ENCODE measurements at places on chromosomes 5 and 9. TPM values are rescaled to one million over a fixed set of nuclear protein-coding genes. Genes with fewer than 3 reads are reported as not detected.

DNA sequence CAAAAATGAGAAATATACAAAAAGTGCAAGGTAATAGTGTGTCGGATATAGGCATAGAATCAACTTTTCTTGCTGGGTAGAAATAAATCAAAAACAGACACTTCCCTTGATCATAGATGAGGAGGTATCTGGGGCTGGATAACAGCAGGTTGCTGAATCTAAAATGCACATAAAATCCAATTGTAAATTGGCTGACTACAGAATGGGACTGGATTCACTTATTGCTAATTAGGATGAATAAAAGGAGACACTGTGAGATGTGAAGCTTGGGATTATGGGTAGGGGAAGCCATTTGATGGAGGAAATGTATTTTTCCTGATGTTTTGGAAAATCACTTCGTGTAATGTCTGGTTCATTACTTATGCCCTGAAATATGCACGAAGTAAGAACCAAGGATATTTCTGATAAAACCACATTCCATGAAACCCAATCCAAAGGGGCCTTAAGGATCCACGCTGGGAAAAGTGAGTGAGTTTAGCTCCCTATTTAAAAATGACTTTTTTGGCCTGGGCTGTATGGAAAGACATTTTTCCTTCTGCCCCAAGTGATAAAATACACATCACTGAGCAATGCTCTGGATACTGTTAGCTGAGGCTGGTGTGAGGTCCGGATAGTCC, 136.1 kb downstream of the MARCHF11 start:
- no peak for DNase-seq
- no peak overlapping the region for H3K27ac ChIP-seq
- no peak overlapping the region for H3K4me3 ChIP-seq
- no peaks in the 10 kb centered on the region for H3K4me1 ChIP-seq
- H3K27me3 ChIP-seq: no peaks in the 10 kb centered on the region
- no peaks in the 10 kb centered on the region for H3K36me3 ChIP-seq

GRCh38 chr9:127004946-127005769, 90.6 kb downstream of the RALGPS1 start:
- DNase-seq: peak; percentile 79
- H3K36me3 ChIP-seq: no peaks in the 10 kb centered on the region
- no peak overlapping the region for H3K4me3 ChIP-seq
- peaks cover 31% of the 10 kb centered on the region for H3K4me1 ChIP-seq

- H3K4me3 ChIP-seq: no peak overlapping the region
- H3K36me3 ChIP-seq: no peaks in the 10 kb centered on the region
- no peak for DNase-seq
Observed at GRCh38 chr9:136303066-136303824, 649 bp downstream of the CCDC187 start.

DNA sequence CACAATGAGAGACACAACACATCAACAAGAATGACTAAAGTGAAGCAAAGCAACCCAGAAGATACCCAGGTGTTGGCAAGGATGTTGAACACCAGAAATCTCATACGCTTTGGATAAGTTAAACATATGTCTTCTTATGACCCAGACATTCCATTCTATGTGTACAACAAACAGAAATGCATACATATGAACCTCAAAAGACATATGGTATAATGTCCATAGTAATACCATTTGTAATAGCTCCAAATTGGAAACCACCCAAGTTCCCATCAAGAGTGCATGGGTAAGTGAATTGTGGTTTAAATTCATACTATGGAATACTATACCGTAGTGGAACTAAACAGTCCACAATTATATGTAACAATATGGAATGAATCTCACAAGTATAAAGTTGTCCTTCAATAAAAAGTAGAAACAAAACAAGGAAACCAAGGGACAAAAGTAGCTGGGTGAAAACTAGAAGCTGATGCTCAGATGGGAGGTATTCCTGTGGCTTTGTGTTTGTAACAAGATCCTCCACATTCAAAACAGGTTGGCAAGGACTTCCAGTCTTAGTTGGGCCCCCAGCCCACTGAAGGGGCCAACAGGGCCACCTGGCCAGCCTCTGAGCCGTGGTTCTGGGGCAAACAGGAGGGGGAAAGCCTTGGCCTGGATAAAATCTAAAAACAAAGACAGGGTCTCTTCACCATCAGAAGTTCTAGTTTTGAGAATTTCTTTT, 171.8 kb upstream of the PITX1 start:
- H3K4me1 ChIP-seq: no peaks in the 10 kb centered on the region
- peaks cover 3% of the 10 kb centered on the region for H3K36me3 ChIP-seq
- H3K4me3 ChIP-seq: no peak overlapping the region

DNA sequence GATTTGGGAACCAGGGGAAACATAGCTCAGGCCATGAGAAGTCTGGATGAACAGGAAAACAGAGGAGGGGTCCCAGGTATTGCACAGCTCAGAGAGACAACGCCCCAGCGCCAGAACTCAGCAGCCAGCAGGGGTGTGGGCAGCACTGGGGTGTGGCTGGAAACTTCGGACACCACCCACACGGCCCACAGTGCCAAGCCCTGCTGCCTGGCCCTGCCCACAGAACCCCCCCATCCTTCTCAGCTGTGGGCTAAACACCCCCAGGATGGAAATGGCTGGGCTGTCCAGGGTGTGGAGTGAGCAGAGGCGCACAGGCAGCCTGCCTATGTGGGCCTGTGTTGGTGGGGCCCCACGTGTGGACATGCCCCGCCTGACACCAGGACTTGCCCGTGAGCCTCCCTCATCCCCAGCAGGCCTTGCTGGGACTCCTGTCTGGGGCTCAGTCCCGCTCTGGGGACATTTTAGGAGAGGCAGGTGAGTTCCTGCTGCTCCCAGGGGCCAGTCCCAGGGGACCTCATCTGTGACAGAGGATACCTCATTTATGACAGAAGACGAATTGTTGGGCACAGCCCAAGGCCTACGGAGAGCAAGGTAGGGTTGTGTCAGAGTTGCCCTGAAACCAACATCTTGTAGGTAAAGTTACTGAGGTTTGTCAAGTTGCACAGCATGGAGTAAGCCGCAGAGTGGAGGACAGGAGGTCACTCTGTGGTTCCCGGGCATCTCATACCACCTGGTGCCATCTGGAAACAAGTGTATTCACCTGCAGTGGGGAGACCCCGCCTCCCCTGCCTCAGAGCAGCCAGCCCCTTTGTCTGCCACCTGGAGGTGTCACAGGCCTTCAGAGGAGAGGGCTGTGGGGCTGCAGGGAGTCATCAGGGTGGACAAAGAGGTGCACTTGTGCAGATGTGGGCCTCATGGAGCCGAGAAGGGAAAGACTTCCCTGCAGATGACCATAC, 183.2 kb downstream of the AUH start:
- H3K4me3 ChIP-seq: peak overlapping the region; percentile 40
- no peaks in the 10 kb centered on the region for H3K27me3 ChIP-seq
- peak overlapping the region; percentile 92 for H3K27ac ChIP-seq
- peaks cover 58% of the 10 kb centered on the region for H3K4me1 ChIP-seq
- peak; percentile 16 for DNase-seq

- peaks cover 64% of the 10 kb centered on the region for H3K4me1 ChIP-seq
- DNase-seq: peak; percentile 91
- peaks cover 63% of the 10 kb centered on the region for H3K36me3 ChIP-seq
- H3K4me3 ChIP-seq: peak overlapping the region; percentile 29
- peaks cover 36% of the 10 kb centered on the region for H3K27me3 ChIP-seq
Observed at GRCh38 chr9:126985870-126986498, 71.4 kb downstream of the RALGPS1 start.

- H3K4me3 ChIP-seq: peak within 1 kb of the TSS; percentile 96
- H3K36me3 ChIP-seq: peaks cover 59% of the 10 kb centered on the region
- peak within 1 kb of the TSS; percentile 92 for H3K27ac ChIP-seq
- peak; percentile 95 for DNase-seq
- no peaks in the 10 kb centered on the region for H3K27me3 ChIP-seq
- H3K4me1 ChIP-seq: peaks cover 71% of the 10 kb centered on the region
Observed at GRCh38 chr9:33024966-33025571, at the start of gene DNAJA1. TSS of gene DNAJA1 (plus strand) at chr9:33025273. CDS start at chr9:33026485, 1,212 bp downstream.

- H3K4me3 ChIP-seq: no peak overlapping the region
- no peak for DNase-seq
- no peaks in the 10 kb centered on the region for H3K27me3 ChIP-seq
- peaks cover 19% of the 10 kb centered on the region for H3K36me3 ChIP-seq
- H3K27ac ChIP-seq: no peak overlapping the region
Observed at GRCh38 chr5:157263496-157264090, 2.3 kb upstream of the CYFIP2 start.

GRCh38 chr5:132224716-132225115, 2.9 kb downstream of the P4HA2 start:
- H3K4me1 ChIP-seq: peaks cover 10% of the 10 kb centered on the region
- H3K4me3 ChIP-seq: no peak overlapping the region
- peaks cover 23% of the 10 kb centered on the region for H3K27me3 ChIP-seq
- DNase-seq: no peak

GRCh38 chr9:101360647-101361046, 24.2 kb downstream of the BAAT start:
- H3K27ac ChIP-seq: no peak overlapping the region

DNA sequence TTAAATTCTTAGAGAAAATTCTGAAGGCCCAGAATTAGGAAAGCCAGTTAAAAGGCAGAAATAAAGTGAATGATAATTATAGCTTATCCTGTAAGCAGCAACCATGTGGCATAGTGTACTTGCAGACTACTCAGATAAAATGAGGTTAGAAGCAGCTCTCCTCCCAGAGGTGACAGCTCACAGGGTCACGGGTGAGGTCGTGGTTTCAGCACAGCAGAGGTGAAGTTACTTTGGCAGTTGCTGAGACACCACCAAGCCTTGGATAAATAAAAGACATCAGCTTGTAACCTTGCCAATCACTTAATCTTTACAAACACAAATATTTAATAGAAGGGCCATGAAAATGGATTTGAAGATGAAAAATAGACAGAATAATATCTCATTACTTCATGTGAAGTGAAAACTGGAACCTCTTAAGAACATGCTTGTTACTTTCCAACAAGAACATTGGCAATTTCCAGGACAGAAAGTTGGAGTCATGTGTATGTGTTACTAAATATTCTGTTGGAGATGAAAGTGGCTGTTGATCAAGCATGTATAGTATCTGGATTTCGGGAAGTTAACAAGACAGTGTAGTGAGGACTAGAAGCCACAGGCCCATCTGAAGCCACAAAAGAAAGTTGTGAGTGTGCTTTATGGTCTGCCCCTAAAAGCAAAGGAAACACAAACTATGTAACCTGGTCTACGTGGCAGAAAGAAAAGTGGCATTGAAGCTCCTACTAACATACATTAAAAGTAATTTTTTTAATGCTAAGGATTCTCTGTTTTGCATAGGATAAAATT, 134.4 kb downstream of the ERCC6L2 start:
- peaks cover 25% of the 10 kb centered on the region for H3K36me3 ChIP-seq
- peaks cover 50% of the 10 kb centered on the region for H3K4me1 ChIP-seq
- no peaks in the 10 kb centered on the region for H3K27me3 ChIP-seq

- H3K27me3 ChIP-seq: no peaks in the 10 kb centered on the region
- peak overlapping the region; percentile 69 for H3K4me3 ChIP-seq
- DNase-seq: no peak
- peak overlapping the region; percentile 97 for H3K27ac ChIP-seq
Observed at GRCh38 chr5:170279459-170279817, 18.1 kb downstream of the LCP2 start.

SLC4A9 gene
- total RNA-seq: 0.78 TPM

BRD3 gene
- 26.0 TPM for total RNA-seq

SERF1B gene
- total RNA-seq: 25.6 TPM

HAPLN1 gene
- not detected for total RNA-seq

IRX2 gene
- total RNA-seq: not detected

PCDHA1 gene
- not detected for total RNA-seq

PCDHB12 gene
- not detected for total RNA-seq

ZNF618 gene
- 0.15 TPM for total RNA-seq

All from activated CD4-positive, alpha-beta memory T cell treated with anti-CD3 and anti-CD28 coated beads, Interleukin-2, amount 10 ng/mL, durations not matched to agents 7 days and 5 days (primary cell).